ENCODE measurements at places on chromosomes 3 and 15.

DNA sequence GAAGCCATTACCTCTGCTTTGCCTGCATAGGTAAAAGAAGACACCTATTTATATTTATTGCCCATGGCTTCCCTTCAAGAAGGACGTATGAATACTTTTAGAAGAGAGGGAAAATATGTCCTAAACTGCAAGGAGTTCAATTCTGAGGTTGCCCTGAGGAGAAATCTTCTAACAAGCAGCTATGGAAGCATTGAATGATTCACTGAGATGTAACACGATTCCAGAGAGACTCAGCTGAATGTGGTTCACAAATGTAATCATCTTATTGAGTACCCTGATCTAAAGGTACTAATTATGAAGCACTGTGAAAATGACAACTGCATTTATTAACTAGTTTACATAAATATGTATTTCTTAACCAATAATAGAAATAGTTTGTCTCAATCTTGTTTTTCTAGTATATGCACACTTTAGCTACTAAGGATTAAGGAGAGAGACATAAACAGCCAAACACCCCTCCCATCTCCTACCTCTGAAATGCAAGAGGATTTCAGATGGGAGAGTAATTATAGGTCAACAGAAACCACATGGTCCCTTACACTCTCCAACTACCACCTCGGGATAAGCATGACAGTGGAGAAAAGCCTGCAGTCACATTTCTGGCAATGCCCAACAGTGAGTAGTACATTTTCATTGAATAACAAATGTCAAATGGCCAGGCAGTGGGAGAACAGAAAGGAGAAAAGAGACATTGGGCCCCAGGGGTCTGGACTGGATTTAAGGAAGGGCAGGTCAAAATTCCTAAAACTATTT is 506.2 kb upstream of the IL12A start:
- no peak for DNase-seq

- DNase-seq: no peak
Observed at GRCh38 chr15:89227425-89227824, 6.0 kb upstream of the RLBP1 start.

DNA sequence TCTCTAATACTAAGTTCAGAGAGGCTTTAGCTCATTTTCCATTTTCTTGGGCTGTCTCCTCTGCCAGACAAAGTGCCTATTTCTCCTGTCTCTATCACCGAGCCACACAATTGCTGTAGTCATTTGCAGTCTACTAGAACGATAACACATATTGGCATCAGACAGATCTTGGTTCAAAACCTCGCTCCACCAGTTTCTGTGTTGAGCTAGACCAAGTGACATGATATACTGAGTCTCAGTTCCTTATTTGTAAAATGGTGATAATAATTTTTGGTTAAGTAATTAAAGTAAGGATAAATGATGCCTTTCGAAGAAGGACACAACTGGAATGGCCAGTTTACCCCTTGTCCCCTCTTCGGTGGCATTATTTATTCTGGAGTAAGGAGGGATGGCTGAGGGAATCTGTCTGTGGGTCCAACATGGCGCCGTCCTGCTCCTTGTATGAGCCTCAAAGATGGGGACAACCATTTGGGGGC is 398 bp upstream of the RAB7A start:
- DNase-seq: no peak

DNA sequence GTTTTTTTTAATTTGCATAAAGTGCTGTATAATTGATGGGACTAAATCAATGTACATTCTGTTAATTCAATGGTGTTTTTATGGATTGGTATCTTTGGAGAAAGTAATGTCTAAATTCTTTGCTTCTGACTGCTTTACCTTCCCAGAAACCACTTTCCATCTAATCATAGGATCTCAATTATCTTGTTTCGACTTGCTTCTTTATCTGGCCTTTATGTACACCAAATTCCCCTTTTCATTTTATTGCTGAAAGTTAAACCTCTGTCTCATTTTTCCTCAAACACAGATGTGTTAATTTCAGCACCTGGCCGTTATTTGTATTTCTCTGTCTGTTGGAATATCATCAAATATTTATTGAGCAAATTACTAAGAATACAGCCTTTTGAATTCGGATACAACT is 287.3 kb upstream of the GBE1 start:
- no peak for DNase-seq

GRCh38 chr3:47000922-47001730 is 21.7 kb downstream of the NBEAL2 start:
- DNase-seq: no peak

DNA sequence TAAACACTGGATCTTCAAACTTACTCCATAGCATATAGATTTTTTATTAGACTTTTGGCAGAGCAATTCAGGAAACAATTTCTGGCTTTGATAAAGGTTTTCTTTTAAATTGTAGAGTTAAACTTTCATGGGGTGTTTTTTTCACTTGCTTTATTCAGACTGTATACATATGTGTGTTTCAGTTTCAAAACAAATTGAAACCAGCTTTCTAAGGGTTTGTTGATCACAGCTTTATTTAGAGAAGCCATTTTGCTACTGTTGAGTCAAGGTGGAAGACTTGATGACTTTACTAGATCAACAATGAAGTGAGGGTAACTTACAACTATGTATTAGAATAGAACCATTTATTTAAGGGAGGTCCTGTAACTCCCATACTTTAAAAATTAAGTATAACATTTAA is 6.2 kb downstream of the UBE2E1 start:
- no peak for DNase-seq

- DNase-seq: no peak
Observed at GRCh38 chr3:127748754-127749327, 73.5 kb downstream of the MGLL start.

DNA sequence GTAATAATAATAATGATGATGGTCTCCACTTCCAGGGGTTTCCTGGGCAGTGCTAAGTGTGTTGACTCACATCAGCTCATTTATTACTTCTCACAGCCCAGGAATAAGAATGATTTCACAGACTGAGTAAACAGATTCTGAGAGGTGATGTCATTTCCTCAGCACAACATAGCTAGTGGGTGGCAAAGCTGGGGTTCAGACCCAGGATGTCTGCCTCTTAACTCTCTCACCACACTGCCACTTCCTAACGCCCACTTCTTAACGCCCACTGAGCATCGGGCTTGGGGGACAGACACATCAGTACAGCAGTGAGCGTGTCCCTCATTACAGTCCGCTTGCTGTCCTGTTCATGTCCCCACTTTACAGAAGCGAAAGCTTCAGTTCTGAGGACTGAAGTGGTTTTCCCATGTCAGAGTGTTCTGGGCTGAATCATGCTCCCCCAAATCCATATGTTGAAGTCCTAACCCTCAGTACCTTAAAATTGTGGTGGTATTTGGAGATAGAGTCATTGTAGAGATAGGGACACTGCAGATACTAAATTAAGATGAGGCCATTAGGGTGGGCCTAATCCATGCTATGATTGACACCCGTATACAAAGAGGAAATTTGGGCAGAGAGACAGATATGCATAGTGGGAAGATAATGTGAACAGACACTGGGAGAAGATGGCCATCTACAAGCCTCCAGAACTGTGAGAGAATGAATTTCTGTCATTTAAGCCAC is 68.0 kb downstream of the ATP2B2 start:
- DNase-seq: peak; percentile 75
